ENCODE measurements at places on chromosomes 6 and 20. TPM values are rescaled to one million over a fixed set of nuclear protein-coding genes. Genes with fewer than 3 reads are reported as not detected.

TP53TG5 gene
- not detected for total RNA-seq

MROH8 gene
- total RNA-seq: not detected

GRCh38 chr6:20148433-20148832 lies 63.8 kb downstream of the MBOAT1 start:
- no peak for DNase-seq

GRCh38 chr20:25459111-25459830 lies 51.8 kb downstream of the GINS1 start:
- DNase-seq: no peak

- no peak for DNase-seq
Measured at GRCh38 chr6:35247642-35248231, 11.8 kb upstream of the ZNF76 start.

GRCh38 chr6:138088326-138088762 lies 18.9 kb downstream of the PERP start:
- DNase-seq: no peak

DNA sequence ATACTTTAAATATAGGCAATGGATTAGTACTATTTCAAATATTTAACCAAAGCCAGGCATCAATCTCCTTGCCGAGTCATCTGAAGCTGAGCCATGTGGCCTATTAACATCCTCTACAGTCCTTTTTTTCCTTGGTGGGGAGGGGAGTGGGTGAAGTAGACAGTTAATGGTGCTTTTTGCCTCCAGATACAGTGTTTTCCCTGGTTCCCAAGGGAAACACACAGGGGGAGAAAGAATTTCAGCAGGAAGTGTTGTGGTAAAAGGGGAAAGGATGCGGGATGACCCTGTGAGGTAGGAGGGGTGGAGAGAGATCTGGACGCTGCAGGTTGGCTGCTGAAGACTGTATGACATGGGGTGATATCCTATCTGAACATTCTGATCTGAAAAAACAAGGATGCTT lies 9.6 kb downstream of the CLDN20 start:
- no peak for DNase-seq

- DNase-seq: no peak
Measured at GRCh38 chr6:30196376-30196775, 16.8 kb downstream of the TRIM26 start.

GRCh38 chr6:167293590-167294091 lies 2.5 kb downstream of the UNC93A start:
- no peak for DNase-seq

- no peak for DNase-seq
Measured at GRCh38 chr6:167238146-167238693, 52.9 kb upstream of the UNC93A start.

DNA sequence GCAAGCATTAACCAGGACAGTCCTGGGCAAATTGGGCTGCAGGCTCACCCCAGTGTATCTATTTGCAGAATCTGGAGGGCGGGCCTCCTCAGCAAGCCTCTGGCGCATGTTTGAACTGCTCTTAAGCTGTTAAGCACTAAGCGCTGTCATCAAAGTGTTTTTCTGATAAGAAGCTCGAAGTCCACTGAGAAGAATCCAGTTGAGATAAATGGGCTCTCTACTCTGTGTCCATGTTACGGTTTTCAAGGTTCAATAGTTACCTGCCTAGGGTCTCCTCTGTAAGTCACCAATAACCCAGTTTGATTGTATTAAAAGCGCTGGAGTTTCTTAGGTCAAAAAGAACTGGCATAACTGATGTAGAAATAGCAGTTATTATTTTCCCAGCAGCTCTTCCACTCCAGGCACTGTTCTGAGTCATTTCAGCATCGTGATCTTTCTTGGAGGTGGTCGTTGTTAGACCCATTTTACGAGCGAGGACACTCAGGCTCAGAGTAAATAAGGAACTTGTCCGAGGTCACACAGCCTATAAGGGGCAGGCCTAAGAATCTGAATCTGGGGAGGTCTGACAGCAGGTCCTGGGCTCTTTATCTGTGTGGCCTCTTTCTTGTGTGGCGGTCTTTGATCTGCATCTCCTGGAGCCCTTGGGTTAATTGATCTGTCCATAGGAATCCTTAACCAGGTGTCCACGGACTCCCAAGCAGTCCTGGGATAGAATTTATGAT lies 207.4 kb upstream of the ZNF217 start:
- DNase-seq: no peak

GRCh38 chr20:10961651-10962288 lies 288.0 kb upstream of the JAG1 start:
- no peak for DNase-seq

GRCh38 chr6:13454286-13455221 lies 32.8 kb downstream of the GFOD1 start:
- peak; percentile 26 for DNase-seq

- DNase-seq: no peak
Measured at GRCh38 chr6:56370561-56371211, 123.3 kb upstream of the COL21A1 start.

- no peak for DNase-seq
Measured at GRCh38 chr6:160788806-160789205, 86.8 kb downstream of the PLG start.

- DNase-seq: no peak
Measured at GRCh38 chr20:50765674-50766073, 29.2 kb upstream of the BCAS4 start.

DNA sequence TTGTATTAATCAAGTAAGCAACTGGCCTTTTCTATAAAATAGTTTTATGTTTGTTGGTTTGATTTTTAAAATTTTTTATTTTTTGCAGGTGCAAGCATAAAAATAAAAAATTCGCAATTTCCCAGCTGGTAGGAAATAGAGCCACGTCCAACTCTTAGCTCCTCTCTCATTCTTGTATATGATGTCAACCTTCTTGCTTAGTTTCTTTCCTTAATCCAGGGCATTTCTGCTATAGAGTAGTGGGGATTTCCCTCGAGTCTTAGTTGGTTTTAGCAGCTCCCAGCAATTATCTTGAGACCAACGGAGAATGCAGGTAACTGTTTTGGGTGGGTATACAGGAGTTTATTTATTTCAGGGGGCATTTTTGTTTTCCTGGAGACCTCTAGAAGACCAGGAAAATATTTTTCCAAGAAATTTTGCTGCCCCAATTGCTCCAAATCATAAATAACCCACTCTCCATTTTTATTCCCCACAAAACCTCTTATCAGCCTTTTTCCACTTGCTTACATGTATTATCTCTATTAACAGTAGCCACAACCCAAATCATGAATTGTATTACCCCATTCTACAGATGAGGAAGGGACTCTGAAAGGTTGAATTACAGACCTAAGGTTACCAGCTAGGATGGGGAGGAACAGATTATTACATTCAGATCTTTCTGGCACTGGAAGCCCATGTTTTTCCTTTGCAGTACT lies 18.4 kb downstream of the PHACTR2 start:
- no peak for DNase-seq

Measured in ascending aorta (tissue), 2 donors.